Activated naive CD8-positive, alpha-beta T cell treated with anti-CD3 and anti-CD28 coated beads for 36 hours (primary cell): ENCODE measurements at places on chromosomes 1 and 21.

DNA sequence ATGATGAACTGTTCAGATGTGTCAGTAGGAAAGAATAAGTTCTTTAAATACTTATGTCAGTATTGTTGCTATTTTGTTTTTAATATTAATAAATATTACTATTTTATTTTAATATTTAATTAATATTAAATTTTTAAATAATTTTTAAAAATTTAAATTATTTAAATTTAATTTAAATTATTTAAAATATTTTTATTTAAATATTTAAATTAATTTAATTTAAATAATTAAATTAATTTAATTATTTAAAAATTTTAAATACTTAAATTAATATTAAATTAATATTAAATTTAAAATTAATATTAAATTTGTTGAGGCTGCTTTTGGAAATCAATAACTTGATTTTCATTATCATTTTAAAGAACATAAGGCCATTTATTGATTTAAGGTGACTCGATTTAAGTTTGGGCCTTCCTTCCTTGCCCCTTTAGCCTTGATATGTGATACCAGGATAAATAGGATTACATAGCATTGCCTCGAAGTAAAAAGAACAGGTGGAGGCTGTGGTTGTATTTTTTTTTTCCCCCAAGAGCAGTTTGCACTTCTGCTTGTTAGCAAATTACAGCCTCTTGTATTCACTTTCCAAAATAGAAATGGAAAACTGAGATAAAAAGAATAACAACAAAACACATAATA, 915.2 kb downstream of the TTLL7 start:
- no peaks in the 10 kb centered on the region for H3K4me1 ChIP-seq

DNA sequence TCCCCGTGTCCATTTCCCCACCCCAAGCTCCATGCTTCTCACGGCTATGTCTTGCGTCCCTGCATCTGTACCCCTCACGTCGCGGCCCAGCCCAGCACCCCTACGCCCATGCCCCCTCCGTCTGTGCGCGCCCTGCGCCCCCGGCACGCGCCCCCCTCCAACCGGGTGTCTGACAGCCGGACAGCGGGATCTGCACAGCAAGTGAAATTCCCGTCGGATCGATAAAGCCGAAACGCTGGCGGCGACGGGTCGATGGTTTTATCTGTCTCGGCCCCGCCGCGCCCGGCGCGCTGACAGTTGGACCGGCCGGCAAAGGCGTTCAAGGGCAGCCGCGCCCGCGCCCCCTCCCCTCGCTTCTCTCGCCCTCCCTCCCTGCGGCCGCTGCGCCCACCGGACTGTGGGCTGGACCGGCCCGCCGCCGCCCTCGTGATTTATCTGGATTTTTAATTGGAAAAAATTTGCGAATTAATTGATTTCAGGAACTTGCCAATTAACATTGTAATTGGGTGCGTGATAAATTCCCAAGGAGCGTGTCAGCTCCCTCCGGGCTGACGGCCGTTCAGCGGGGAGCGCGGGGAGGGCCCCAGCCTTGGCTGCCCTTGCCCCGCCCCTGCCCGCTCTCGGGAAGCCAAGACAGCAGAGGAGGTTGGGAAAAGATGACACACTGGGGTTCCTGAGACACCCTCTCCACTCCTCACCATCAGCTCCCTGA, 57.1 kb downstream of the TMEM53 start:
- H3K4me1 ChIP-seq, result no peaks in the 10 kb centered on the region
- H3K36me3 ChIP-seq, result no peaks in the 10 kb centered on the region
- DNase-seq, result no peak
- no peak overlapping the region for H3K4me3 ChIP-seq
- no peaks in the 10 kb centered on the region for H3K27me3 ChIP-seq

GRCh38 chr1:118973531-118974137, 14.5 kb downstream of the TBX15 start:
- peaks cover 45% of the 10 kb centered on the region for H3K27me3 ChIP-seq
- H3K36me3 ChIP-seq, result no peaks in the 10 kb centered on the region
- H3K4me3 ChIP-seq, result no peak overlapping the region
- H3K4me1 ChIP-seq, result no peaks in the 10 kb centered on the region
- no peak for DNase-seq

DNA sequence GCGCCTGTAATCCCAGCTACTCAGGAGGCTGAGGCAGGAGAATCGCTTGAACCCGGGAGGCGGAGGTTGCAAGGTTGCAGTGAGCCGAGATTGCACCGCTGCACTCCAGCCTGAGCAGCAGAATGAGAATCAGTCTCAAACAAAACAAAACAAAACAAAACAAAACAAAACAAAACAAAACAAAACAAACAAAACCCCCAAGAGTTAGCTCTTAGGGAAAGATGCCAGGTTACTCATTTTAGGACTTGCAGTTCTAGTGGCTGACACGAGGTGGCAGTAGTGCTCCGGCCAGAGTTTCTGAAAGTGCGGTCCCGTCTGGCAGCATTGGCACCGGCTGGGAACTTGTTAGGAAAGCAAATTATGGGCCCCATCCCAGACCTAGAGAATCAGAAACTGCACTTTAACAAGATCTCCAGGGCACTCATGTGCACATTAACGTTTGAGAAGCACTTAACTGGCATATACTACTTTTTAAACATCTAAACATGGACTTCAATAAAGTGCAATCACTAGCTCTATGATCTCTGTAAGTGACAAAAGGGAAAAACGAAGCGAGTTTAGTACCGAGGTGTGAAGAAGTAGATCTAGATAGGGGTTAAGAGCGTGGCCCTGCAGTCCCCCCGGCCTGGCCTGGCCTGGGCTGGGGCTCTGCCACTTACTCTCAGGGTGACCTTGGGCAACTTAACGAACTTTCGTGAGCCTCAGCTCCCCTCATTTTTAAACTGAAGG, 41.9 kb upstream of the TNFRSF1B start:
- peak overlapping the region; percentile 72 for H3K27ac ChIP-seq
- peaks cover 59% of the 10 kb centered on the region for H3K4me1 ChIP-seq
- no peak overlapping the region for H3K4me3 ChIP-seq
- peaks cover 4% of the 10 kb centered on the region for H3K27me3 ChIP-seq
- H3K36me3 ChIP-seq, result no peaks in the 10 kb centered on the region

GRCh38 chr1:71473331-71473730, 392.5 kb upstream of the ZRANB2 start:
- H3K4me3 ChIP-seq, result no peak overlapping the region
- no peak for DNase-seq
- H3K27me3 ChIP-seq, result no peaks in the 10 kb centered on the region
- H3K4me1 ChIP-seq, result no peaks in the 10 kb centered on the region
- H3K27ac ChIP-seq, result no peak overlapping the region

DNA sequence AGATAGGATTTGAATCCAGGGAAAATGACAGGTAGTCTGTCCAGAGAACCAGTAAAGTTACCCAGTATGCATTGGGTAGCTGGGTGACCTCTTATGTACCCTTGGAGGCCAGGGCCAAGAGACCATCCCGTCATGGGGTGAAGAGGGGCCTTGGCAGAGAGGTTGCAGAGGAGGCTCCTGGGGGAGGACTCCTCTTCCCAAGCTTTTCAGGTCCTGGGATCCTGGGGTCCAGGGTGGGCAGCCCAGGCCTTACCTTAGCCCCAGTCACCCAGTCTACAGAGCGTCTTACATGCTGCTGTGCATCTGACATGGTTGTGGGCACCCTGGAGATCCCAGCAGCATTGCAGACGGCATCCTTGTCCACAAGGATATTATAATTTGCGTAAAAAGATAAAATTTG, 14.0 kb downstream of the PMF1 start:
- peaks cover 51% of the 10 kb centered on the region for H3K4me1 ChIP-seq
- H3K36me3 ChIP-seq, result peaks cover 44% of the 10 kb centered on the region
- DNase-seq, result no peak
- H3K27ac ChIP-seq, result peak overlapping the region; percentile 90
- H3K27me3 ChIP-seq, result no peaks in the 10 kb centered on the region

- H3K36me3 ChIP-seq, result no peaks in the 10 kb centered on the region
- no peak overlapping the region for H3K27ac ChIP-seq
- H3K4me3 ChIP-seq, result no peak overlapping the region
- H3K27me3 ChIP-seq, result peaks cover 3% of the 10 kb centered on the region
- DNase-seq, result no peak
These were observed 38.8 kb downstream of the CASQ2 start for GRCh38 chr1:115729756-115730155.

GRCh38 chr1:51463561-51463960, 55.5 kb downstream of the EPS15 start:
- no peak overlapping the region for H3K4me3 ChIP-seq
- H3K27ac ChIP-seq, result no peak overlapping the region
- no peaks in the 10 kb centered on the region for H3K27me3 ChIP-seq
- no peak for DNase-seq
- H3K4me1 ChIP-seq, result peaks cover 2% of the 10 kb centered on the region

- no peak for DNase-seq
- H3K4me1 ChIP-seq, result peaks cover 7% of the 10 kb centered on the region
- no peaks in the 10 kb centered on the region for H3K27me3 ChIP-seq
- no peak overlapping the region for H3K4me3 ChIP-seq
- H3K27ac ChIP-seq, result peak overlapping the region; percentile 59
These were observed 47.1 kb upstream of the LRRC3 start for GRCh38 chr21:44408226-44408625.

GRCh38 chr1:9031484-9032259, 5.4 kb upstream of the SLC2A7 start:
- H3K27me3 ChIP-seq, result no peaks in the 10 kb centered on the region
- no peak overlapping the region for H3K27ac ChIP-seq
- no peaks in the 10 kb centered on the region for H3K36me3 ChIP-seq
- H3K4me1 ChIP-seq, result no peaks in the 10 kb centered on the region
- H3K4me3 ChIP-seq, result no peak overlapping the region

DNA sequence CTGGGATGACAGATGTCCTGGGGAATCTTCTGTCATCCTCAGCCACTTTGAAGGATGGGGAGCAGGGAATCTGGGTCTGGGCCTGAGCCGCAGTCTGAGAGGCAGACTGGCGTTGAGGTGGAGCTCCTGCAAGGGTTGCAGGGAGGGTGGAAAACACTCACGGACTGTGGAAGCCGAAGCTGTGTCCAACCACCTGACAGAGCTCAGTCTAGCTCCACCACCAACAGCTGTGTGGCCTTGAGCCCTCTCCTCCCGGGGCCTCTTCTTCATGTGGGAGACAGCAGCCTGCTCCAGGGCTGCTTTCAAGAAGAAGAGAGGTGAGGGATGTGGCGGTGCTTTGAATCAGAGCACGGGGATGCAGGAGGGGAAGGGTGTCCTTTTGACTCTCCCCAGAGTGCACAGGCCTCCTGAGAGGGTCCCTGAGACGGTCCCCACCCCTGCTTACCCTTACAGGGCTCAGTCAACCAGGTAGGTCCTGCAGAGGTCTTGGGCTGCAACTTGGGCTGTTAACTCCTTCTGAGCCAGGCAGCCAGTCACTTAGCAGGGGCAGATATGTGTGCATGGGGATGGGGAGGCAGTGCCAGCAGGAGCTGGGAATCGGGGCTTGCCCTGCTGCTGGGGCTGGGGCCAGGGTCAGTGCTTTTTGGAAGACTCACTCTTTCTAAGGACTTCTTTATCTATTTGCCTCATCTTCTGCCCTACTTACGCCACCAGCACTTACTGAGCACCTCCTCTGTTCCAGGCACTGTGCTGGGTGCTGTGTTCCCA, 216.3 kb downstream of the PTPRU start:
- H3K4me3 ChIP-seq, result no peak overlapping the region
- no peak for DNase-seq
- H3K27me3 ChIP-seq, result no peaks in the 10 kb centered on the region
- no peaks in the 10 kb centered on the region for H3K4me1 ChIP-seq

GRCh38 chr1:160858097-160858496, 4.6 kb downstream of the CD244 start:
- no peak overlapping the region for H3K27ac ChIP-seq
- H3K4me3 ChIP-seq, result no peak overlapping the region

- H3K27me3 ChIP-seq, result peaks cover 40% of the 10 kb centered on the region
- no peak for DNase-seq
- H3K4me1 ChIP-seq, result peaks cover 7% of the 10 kb centered on the region
- H3K4me3 ChIP-seq, result no peak overlapping the region
- H3K36me3 ChIP-seq, result no peaks in the 10 kb centered on the region
These were observed 66.4 kb upstream of the TARDBP start for GRCh38 chr1:10945991-10946509.

GRCh38 chr1:76593141-76593540, 274.1 kb upstream of the ST6GALNAC5 start:
- H3K4me3 ChIP-seq, result no peak overlapping the region
- no peaks in the 10 kb centered on the region for H3K36me3 ChIP-seq
- no peak overlapping the region for H3K27ac ChIP-seq
- DNase-seq, result no peak
- no peaks in the 10 kb centered on the region for H3K4me1 ChIP-seq

DNA sequence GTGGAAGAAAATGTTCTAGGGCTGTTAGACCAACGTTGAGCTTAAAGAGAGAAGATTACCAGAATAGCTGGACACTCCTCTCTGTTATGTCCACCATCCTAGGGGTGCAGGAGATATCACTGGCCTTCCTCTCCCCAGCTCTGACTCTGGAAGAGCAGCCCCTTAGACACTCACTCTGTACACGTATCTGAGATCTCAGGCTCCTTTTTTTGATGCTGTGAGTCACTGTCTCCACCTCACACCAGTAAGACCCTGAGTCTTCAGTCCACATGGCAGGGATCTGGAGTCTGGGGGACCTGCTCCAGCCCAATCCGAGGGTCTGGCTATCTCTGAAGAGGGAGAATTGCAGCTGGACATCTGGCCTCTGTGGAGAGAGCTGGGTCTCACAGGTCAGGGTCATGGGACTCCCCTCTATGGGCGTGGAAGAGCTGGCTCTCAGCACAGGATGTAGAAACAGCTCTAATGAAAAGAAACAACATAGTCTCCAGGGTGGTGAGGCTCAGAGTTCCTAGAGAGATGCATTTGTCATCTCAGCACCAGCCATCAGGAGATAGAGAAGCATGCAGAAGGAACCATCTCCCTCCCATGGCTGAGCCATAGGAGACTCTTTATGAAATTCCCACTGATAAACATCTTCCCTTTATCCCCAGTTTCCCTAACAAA, 3.5 kb downstream of the FCRL3 start:
- H3K4me1 ChIP-seq, result no peaks in the 10 kb centered on the region
- no peak overlapping the region for H3K4me3 ChIP-seq
- H3K27ac ChIP-seq, result peak overlapping the region; percentile 11
- peaks cover 18% of the 10 kb centered on the region for H3K27me3 ChIP-seq
- no peaks in the 10 kb centered on the region for H3K36me3 ChIP-seq

- no peaks in the 10 kb centered on the region for H3K27me3 ChIP-seq
- H3K4me1 ChIP-seq, result no peaks in the 10 kb centered on the region
- no peaks in the 10 kb centered on the region for H3K36me3 ChIP-seq
- DNase-seq, result no peak
- H3K4me3 ChIP-seq, result no peak overlapping the region
- no peak overlapping the region for H3K27ac ChIP-seq
These were observed 295.4 kb upstream of the ESRRG start for GRCh38 chr1:217018648-217019047.

DNA sequence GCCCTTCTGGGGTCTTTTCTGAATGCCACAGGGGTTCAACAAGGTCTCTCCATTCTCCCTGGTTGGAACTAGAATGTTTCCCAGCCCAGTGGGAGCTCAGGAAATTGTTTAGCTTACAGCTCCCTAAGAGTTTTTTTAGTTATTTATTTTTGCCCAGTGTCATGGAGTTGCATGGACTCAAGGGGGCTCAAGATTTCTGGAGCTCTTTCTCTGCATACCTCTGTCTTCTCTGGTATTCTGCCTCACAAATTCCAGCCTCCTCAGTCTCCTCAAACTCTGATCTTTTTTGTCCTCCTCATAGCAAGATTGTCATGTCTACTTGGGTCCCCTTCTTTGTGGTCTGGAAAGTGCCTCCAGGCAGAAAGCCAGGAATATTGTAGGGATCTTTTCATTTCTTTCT, 15.9 kb upstream of the PPP2R5A start:
- no peak for DNase-seq
- no peaks in the 10 kb centered on the region for H3K4me1 ChIP-seq
- no peak overlapping the region for H3K4me3 ChIP-seq
- H3K27me3 ChIP-seq, result no peaks in the 10 kb centered on the region

- no peaks in the 10 kb centered on the region for H3K4me1 ChIP-seq
- no peak for DNase-seq
- H3K27ac ChIP-seq, result no peak overlapping the region
- peaks cover 3% of the 10 kb centered on the region for H3K27me3 ChIP-seq
These were observed 34.1 kb upstream of the ARHGEF16 start for GRCh38 chr1:3420218-3420951.
